ENCODE measurements at places on chromosomes 2 and 18. TPM values are rescaled to one million over a fixed set of nuclear protein-coding genes. Genes with fewer than 3 reads are reported as not detected.

Gene ATP5MC3
- total RNA-seq: 258 TPM

Gene DUSP2
- not detected for total RNA-seq

DNA sequence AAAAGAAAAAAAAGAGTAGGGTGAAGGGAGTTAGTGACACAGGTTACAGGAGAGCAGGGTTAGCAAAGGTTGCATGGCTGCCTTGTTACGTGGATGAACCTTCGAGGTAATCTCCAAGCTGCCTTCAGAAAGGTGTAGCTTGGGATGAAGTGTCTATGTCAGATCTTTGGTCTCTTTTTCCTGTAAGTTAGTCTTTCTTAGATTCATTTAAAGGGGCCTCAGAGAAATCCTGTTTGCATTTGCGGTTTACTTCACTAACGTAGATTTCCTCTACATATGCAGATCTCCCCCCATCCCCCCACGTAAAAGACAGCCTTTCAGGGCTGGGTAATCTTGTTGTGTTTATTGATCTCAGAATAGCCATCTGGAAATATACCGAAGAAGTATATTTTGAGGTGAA lies 83.7 kb downstream of the MTA3 start:
- H3K27ac ChIP-seq: no peak overlapping the region
- no peak for DNase-seq
- no peak overlapping the region for H3K4me3 ChIP-seq
- H3K36me3 ChIP-seq: peaks cover 2% of the 10 kb centered on the region
- H3K27me3 ChIP-seq: no peaks in the 10 kb centered on the region

DNA sequence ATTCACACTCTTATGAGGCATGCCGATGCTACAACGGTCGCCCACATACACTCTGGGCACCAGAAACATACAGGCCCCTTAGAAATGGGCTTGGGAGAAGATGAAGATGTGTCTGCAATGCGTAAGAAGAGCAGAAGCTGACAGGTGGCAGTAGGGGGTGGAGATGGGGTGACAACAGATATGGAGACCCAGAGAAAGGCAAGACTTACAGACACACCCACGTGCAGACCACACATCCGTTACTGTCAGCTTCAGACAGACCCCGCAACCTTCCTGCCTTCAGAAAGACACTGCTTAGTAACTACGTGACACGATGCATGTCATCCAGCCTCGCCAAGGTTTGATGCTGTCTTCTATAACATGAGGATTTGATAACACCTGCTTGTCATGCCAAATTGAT lies 89.5 kb downstream of the ZFP36L2 start:
- DNase-seq: no peak
- H3K36me3 ChIP-seq: no peaks in the 10 kb centered on the region
- no peak overlapping the region for H3K4me3 ChIP-seq
- H3K27ac ChIP-seq: peak overlapping the region; percentile 58
- peaks cover 17% of the 10 kb centered on the region for H3K4me1 ChIP-seq

DNA sequence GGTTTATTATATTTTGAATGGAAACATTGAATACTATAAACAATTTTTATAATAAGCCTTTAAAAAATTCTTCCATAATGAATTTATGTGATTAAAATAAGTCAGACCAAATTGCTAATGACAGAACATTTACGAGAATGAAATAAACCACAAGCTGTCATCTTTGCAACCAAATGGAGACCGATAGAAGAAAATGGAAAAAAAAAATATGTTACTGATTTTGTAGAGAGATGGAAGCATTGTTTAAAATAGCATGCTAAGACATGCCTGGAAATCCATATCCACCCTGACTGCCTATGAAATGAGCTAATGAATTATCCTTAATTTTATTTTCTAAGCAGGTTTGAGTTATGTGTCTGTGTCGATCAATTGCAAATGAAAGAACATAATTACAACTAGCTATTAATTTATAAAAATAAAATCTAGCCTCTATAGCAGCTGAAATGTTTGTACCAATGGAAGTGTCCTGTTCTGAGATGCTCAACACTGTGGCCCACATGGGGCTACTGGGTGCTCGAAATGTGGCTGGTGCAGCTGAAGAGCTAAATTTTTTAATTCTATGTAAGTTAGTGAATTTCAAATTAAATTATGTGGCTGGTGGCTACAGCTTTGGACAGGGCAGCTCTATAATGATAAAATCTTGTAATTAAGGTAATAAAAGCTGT lies 832.8 kb downstream of the RNF144A start:
- no peaks in the 10 kb centered on the region for H3K4me1 ChIP-seq
- no peaks in the 10 kb centered on the region for H3K36me3 ChIP-seq
- no peak for DNase-seq
- H3K27me3 ChIP-seq: no peaks in the 10 kb centered on the region
- no peak overlapping the region for H3K4me3 ChIP-seq

GRCh38 chr18:10851824-10852319 lies 297.5 kb downstream of the PIEZO2 start:
- no peaks in the 10 kb centered on the region for H3K27me3 ChIP-seq
- H3K4me1 ChIP-seq: no peaks in the 10 kb centered on the region
- H3K27ac ChIP-seq: no peak overlapping the region
- no peak overlapping the region for H3K4me3 ChIP-seq
- H3K36me3 ChIP-seq: no peaks in the 10 kb centered on the region

- no peak overlapping the region for H3K4me3 ChIP-seq
- no peaks in the 10 kb centered on the region for H3K4me1 ChIP-seq
- no peak for DNase-seq
- peaks cover 12% of the 10 kb centered on the region for H3K36me3 ChIP-seq
- no peaks in the 10 kb centered on the region for H3K27me3 ChIP-seq
- H3K27ac ChIP-seq: no peak overlapping the region
These were observed 26.5 kb downstream of the PPP4R3B start for GRCh38 chr2:55590810-55591440.

DNA sequence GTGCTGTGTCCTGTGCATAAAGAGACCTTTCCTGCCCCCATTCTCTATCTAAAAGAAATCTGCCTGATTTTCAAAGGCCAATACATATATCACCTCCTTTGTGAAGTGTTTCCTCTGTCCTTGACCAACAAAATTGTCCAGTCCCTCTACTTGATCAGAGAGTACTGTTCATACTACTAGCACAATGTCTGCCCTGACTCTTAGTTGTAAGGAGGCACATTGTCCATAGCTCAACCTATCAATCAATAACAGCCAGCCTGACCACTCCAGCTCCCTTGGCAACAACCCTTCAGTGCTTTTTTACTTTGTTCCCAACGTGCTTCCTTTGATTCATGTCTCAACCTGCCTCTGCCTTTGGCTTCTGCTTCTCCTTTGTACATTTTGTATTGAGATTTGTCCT lies 398.9 kb downstream of the TRIB2 start:
- no peaks in the 10 kb centered on the region for H3K36me3 ChIP-seq
- no peaks in the 10 kb centered on the region for H3K4me1 ChIP-seq
- no peak for DNase-seq
- H3K27ac ChIP-seq: no peak overlapping the region
- no peak overlapping the region for H3K4me3 ChIP-seq
- no peaks in the 10 kb centered on the region for H3K27me3 ChIP-seq

DNA sequence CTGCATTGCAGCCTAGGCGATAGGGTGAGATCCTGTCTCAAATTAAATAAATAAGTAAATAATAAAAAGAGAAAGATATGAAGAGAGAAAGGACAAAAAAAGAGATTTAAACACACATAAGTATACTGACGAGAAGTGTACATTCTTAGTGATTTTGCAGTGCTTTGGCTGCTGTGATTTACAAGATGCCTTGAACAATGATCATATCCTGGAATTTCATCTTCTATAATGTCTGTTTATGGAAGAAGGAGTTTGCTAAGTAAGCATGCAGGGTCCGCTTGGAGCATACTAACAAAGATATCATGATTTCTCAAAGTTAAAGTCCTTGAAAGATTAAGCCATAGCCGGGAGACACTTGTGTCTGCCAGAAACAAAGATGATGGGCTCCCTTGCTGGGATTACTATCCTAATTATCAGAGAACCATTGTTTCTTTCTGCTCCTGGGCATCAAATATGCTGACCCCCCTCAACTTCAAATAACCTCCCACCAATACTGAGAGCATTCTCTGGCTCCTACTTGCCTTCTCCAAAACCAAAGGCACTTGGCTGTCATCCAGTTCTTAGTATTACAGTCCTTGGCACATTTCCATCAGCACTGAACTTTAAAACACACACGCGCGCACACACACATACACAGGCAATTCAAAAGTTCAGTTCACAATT lies 47.5 kb upstream of the STAM2 start:
- no peak overlapping the region for H3K4me3 ChIP-seq
- peak overlapping the region; percentile 24 for H3K27ac ChIP-seq
- no peaks in the 10 kb centered on the region for H3K27me3 ChIP-seq
- DNase-seq: peak; percentile 46
- H3K36me3 ChIP-seq: no peaks in the 10 kb centered on the region

DNA sequence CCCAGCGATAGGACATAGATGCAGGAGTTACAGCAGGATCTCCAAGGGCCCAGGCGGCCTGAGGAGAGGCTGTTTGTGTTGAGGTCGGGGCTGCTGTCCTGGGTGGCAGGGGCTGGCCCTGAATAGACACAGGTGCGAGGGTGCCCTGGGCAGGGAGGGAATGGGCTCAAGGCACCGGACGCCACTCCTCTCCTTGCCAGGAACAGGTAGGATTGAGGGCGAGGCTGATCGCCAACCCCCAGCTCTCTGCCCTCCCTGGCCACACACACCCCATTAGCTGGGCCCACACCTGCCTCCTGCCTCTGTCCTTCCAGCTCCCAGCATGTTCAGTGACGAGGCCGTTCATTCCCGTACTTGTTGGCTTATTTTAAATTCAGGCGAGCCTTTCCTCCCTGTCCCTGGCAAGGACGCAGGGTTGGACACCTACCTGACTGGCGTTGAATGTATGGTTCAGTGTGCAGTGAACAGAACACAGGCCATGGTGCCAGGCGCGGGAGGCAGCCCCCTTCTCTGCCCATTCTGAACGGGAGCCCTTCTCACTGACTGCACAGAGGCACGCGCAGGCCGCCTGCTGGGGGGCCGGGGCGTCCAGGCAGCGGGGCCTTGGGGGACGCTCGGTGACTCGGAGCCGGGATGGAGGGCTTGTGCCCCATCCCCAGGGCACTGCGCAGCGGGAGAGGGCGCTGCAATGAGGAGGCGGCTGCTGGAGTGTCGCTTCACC lies 41.3 kb upstream of the SNED1 start:
- no peak overlapping the region for H3K27ac ChIP-seq
- no peak for DNase-seq
- no peaks in the 10 kb centered on the region for H3K36me3 ChIP-seq
- no peaks in the 10 kb centered on the region for H3K27me3 ChIP-seq
- H3K4me1 ChIP-seq: no peaks in the 10 kb centered on the region

Gene RAMP1
- total RNA-seq: 48.9 TPM

DNA sequence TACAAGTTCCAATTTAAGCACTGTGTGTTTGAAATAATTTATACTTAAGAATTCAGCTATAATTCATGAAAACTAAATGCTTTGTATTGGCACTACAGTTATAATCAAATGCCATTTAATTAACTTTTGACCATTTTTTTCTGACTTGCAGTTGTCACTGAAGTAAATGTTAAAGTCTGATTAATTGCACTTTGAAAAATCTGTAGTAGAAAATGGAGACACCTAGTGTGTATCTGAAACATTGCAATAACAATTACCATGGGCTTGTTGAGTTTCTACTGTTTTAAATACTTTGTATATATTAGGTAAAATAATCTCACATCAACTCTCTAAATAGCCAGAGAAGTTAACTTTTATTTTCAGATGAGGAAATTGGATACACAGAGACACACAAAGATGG lies 458.6 kb upstream of the FSIP2 start:
- H3K4me3 ChIP-seq: no peak overlapping the region
- no peaks in the 10 kb centered on the region for H3K27me3 ChIP-seq
- no peak for DNase-seq
- no peaks in the 10 kb centered on the region for H3K36me3 ChIP-seq

DNA sequence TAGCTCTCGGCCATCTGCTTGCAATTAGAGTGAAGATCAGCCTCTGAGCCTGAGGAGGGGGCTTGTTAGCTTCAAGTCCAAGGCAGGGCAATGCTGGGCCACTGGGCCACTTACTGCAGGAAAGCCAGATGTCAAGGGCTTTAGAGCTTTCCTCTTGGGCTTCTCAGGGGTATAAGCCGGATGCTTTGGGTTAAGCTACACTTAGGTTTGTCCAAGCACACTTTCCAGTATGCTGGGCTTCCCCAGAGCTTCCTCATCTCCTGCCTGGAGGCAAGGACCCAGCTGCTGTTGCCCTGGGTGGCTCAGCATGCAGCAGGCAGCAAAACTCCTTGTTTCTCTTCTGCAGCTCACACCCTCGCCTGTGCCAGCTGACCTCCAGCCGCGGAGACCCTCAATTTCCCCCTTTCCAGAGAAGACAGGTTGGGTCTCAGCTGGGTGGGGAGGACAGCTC lies 29.0 kb upstream of the ATOH8 start:
- H3K36me3 ChIP-seq: no peaks in the 10 kb centered on the region
- DNase-seq: no peak
- no peak overlapping the region for H3K27ac ChIP-seq

DNA sequence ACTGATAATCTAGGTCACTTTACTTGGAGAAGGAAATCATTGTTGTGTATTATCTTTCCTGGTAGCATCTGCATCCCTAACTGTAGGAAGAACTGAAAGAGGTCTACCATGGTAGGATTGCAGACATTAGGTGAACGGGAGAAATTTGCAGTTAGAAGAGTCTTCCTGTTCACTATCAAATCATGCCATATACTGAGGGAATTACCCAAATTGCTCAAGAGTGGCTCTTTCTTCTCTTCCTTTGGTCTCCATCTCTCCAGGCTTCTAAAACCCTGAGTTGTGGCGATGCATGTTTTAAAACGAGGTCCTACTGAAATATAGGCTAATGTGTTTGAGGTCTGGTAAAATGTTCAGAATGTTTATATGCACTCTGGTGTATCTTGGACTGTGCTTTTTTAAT lies 85.3 kb upstream of the HK2 start:
- DNase-seq: no peak
- peaks cover 8% of the 10 kb centered on the region for H3K4me1 ChIP-seq
- H3K27me3 ChIP-seq: no peaks in the 10 kb centered on the region
- H3K36me3 ChIP-seq: no peaks in the 10 kb centered on the region
- H3K4me3 ChIP-seq: no peak overlapping the region

DNA sequence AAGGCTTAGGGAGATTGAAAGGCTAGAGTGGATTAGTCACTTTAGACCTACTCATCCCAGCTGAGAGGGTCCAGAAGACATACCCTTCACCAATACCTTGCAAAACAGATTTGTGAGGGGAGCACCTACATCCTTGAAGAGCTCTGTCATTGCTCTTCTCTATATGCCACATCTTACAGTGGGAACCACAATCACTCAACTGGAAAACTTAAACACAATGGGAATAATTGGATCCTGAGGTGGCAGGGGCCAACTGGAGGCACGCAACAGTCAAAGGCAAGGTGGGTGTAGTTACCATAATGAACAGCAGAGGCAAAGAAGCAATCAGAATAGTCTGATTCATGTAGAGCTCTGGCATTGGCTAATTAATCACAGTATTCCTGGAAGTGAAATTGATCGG lies 35.4 kb downstream of the PDE1A start:
- no peak overlapping the region for H3K4me3 ChIP-seq
- H3K27ac ChIP-seq: no peak overlapping the region
- no peaks in the 10 kb centered on the region for H3K36me3 ChIP-seq
- no peak for DNase-seq

GRCh38 chr2:75592888-75593287 lies 32.1 kb upstream of the EVA1A start:
- no peak overlapping the region for H3K4me3 ChIP-seq
- no peak for DNase-seq
- no peaks in the 10 kb centered on the region for H3K27me3 ChIP-seq
- no peaks in the 10 kb centered on the region for H3K36me3 ChIP-seq

Gene CRYGC
- not detected for total RNA-seq

- H3K36me3 ChIP-seq: no peaks in the 10 kb centered on the region
- no peak overlapping the region for H3K27ac ChIP-seq
- no peak overlapping the region for H3K4me3 ChIP-seq
These were observed 51.9 kb upstream of the ZBTB7C start for GRCh38 chr18:48460929-48461583.

Measured in transverse colon (tissue), 4 donors.